ENCODE measurements at places on chromosomes 3 and 15.

DNA sequence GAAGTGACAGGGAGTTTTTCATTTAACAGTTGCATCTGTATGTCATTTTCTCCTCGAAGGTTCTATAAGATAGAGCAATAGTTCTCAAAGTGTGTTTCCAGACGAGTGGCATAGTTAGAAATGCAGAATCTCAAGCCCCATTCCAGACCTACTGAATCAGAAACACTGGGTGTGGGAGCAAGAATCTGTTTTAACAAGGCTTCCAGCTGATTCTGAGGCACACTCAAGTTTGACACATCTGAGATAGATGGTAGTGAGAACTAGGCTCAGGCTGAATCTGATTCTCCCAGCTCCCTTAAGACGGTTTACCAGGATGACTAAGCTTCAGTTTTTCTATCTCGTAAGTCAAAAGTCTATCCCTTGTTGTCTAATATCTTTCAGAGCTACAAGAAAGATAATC is 159.8 kb upstream of the NUDT16 start:
- DNase-seq: peak; percentile 86

DNA sequence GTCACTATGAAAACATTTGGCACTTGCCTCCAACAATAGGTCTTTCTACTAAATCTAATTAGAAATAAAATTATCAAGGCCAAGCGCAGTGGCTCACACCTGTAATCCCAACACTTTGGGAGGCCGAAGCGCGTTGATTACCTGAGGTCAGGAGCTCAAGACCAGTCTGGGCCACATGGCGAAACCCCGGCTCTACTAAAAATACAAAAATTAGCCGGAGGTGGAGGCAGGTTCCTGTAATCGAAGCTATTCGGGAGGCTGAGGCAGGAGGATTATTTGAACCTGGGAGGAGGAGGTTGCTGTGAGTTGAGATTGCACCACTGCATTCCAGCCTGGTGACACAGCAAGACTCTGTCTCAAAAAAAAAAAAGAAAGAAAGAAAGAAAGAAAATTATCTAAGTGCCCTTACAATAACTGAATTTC is 1.6 kb upstream of the PLD1 start:
- peak; percentile 83 for DNase-seq

GRCh38 chr3:189805375-189806067 is 174.3 kb downstream of the TP63 start:
- no peak for DNase-seq

DNA sequence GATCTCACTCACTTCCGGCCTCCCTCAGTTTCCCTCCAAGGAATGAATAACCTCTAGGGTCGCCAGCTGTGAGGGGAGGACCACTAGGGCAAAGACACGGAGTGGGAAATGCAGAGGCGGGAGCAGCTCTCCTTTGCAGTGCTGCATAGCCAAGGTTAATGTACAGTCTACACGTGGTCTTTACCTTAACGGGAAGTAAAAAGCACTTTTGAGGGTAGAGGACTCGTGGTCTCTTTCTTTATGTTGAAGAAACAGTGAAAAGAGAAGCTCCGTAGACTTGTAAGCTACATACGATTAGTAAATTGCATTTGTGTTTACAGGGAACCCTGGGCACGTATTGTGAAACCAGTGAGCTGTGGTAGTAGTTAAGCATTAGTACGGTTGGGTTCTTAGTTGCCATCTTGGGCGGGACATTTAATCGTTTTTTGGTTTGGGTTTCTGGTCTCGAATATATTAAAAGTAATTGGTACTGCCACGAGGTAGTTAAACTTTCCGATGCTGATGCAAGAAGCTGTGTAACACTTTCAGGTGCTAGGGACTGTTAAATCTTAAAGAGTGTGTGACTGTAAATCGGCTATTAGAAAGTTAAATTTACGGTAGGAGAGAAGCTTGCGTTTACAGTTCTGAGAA is 828 bp downstream of the U2SURP start:
- peak; percentile 26 for DNase-seq

GRCh38 chr3:124854009-124854408 is 33.2 kb downstream of the ITGB5 start:
- peak; percentile 38 for DNase-seq

DNA sequence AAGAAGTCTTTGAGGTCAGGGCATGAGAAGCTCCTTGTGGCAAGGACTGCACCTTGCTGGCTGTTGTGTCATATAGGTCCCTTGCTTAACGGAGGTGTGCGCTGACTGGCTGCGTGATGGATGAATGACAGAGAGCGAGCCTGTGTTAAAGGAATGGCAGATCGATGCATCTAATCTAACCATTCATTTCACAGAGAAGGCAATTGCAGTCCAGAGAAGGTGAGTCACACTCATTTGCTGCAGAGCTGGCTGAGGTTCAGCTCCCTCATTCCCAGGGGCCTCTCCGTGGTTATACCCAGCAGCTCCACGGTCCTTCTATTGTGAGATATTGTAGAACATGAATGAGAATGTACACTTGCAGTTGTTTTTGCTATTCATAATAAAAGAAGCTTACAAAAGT is 289.3 kb downstream of the EPHB1 start:
- peak; percentile 43 for DNase-seq

DNA sequence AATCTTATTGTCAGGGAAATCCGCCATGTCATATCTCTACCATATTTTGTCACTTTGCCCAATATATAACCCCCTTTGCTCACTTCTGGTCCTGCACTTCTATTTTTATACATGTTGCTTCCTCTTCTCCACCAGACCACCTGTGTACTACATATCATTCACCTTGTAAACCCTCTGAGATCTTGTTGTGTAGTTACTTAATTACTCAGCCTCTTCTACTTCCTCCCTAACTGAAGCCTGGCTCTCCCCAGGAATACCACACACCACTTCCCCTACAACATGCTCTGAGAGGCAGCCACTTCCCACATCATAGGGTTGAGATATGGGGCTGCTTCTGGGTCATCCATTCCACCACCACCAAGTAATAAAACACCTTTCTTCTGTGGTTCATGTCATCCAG is 10.0 kb downstream of the HEXA start:
- no peak for DNase-seq

DNA sequence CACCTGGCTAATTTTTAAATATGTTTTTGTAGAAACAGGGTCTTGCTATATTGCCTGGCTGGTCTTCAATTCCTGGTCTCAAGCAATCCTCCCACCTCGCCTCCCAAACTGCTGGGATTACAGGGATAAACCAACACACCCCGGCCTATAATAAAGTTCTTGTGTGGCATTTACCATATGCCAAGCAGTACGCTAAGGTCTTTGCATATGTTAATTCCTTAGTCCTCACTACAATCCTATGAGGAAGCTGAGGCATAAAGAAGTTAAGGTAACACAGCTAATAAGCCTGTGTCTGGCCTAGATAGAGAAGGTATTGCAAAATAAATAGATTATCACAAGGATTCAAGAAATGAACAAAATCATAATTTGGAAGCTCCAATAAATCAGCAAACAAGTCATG is 17.6 kb upstream of the SLC4A7 start:
- no peak for DNase-seq

GRCh38 chr3:118380576-118380975 is 654.1 kb downstream of the IGSF11 start:
- DNase-seq: no peak

DNA sequence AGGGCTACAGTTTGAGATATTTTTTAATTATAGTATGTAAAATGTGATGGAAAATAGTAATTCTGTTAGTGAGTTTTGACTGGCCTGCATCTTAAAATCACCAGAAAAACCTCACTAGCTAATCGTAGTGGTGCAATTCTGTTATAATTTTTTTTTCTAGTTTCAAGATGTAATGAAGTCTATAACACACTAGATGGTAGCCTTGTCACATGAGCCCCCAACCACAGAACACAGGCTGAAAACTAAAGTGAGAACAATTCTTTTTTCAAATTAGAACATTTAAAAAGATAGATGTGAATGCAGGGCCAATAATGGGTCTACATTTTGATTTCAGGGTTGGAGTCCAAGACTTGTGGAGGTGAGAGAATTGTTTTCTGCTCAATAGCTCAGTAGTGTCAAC is 83.3 kb upstream of the KCNH8 start:
- no peak for DNase-seq

DNA sequence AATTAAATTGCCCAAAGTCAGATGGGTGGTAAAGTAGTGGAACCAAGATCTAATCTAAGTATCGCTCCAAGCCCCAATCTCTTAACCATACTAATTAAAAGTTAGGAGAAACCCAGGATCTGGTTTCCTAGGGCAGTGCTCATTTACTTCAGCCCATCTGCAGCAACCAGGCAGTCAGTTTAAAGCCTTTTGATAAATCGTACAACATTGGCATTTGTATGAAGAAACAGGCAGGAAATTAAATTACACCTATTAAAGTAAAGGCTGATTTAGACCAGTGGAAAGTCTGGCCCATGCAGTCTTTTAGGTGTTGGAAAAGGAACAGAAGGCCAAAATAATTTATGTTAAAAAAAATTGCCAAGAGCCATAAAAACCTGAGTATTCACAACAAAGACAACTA is 594.4 kb upstream of the UBE2E2 start:
- no peak for DNase-seq

GRCh38 chr3:133927540-133928066 is 31.9 kb upstream of the RAB6B start:
- DNase-seq: peak; percentile 16

DNA sequence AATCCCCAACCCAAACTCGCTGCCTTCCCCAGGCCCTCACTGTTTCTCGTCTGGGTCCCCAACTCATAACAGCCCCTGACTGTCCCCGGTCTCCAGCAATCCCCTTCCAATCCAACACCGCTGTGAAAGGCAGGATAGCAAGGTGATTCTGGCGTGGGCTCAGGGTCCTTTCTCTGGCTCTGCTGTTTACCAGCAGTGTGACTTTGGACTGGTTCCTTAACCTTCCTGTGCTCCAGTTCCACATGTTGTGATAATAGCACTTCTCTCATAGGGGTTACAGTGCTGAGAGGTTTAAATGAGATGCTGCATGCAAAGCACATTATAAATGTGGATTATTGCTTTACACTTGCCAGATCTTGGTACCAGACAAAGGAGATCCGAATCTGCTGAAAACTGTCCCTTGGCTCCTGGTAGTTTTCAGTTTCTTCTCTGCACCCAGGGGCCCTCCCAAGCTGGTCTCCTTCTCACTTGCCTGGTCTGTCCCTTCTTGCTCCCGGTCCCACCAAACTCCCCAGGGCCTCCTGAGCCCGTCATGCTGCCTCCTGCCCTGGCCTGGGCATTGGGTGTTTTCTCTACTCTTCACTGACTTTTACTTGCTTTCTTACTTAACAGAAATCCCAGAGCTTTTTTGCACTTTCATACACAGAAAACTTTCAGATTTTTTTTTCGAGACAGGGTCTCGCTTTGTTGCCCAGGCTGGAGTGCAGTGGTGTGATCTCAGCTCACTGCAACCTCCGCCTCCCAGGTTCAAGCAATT is 26.8 kb upstream of the CYP11A1 start:
- no peak for DNase-seq

GRCh38 chr3:27578032-27578431 is 93.8 kb upstream of the SLC4A7 start:
- DNase-seq: no peak

- no peak for DNase-seq
Observed at GRCh38 chr15:72315706-72316370, 4.1 kb downstream of the CELF6 start.

GRCh38 chr3:18618723-18619122 is 193.6 kb upstream of the SATB1 start:
- DNase-seq: no peak

GRCh38 chr3:4753073-4753691 is 226.1 kb upstream of the BHLHE40 start:
- no peak for DNase-seq

DNA sequence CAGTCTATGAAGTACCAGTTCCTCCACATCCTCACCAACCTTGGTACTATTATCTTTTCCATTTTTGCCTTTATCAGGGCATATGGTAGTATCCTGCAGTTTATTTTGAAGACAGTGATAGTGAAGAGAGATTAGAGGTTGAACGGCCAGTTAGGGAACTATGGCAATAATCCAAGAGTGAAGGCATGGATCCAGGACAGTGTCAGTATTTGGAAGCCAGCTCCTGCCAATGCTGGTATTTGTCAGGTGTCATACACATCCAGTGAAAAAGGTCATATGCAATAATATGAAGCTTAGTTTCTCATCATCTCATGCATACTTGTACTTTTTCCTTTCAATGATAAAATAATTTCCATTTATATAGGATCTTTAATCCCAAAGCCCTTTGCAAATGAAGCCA is 56.8 kb upstream of the KCNMB2 start:
- DNase-seq: no peak

GRCh38 chr3:183766745-183767606 is 58.4 kb downstream of the MAP6D1 start:
- peak; percentile 67 for DNase-seq
